ENCODE measurements at places on chromosomes 1 and 21. TPM values are rescaled to one million over a fixed set of nuclear protein-coding genes. Genes with fewer than 3 reads are reported as not detected.

- peak; percentile 38 for DNase-seq
These were observed 4.9 kb downstream of the RGS1 start for GRCh38 chr1:192580351-192580962.

DNA sequence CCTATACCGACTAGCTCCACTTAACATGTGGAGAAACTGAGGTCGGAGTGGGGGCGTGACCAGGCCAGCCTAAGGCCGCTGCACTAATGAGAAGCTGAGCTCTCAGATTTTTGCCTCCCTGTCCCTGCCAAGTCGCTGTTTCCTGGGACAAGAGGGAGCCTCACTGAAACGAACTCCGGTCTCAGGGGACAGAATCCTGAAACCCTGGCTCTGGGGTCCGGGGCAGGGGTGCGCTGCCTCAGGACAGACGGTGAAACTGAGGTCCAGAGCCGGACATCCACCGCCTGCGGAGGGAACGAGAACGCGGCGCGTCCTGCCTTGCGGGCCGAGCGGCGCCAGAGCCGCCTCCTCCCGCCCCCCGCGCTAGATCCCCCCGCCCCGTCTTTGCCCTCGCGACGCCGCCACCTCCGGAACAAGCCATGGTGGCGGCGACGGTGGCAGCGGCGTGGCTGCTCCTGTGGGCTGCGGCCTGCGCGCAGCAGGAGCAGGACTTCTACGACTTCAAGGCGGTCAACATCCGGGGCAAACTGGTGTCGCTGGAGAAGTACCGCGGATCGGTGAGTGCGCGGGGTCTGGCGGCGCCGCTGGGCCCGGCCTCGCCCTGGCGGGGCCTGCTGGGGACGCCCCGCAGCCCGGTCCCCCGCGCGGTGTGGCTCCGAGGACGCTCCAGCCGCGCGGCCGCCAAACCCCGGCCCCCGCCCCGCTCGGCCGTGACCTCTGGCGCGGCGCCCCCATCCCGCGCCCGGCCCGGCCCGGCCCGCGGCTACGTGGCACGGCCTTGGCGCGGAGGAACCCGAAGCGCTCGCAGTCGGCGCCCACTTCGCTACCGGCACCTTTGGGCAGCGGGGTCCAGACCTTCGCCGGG is at the start of gene GPX7:
Gene GPX7, plus strand, starts transcription at position 381 of the 865 bp plus-strand sequence. Its CDS starts 39 bp downstream, at position 420.
- DNase-seq = peak; percentile 74

The FHAD1 gene
- total RNA-seq = 9.1 TPM

DNA sequence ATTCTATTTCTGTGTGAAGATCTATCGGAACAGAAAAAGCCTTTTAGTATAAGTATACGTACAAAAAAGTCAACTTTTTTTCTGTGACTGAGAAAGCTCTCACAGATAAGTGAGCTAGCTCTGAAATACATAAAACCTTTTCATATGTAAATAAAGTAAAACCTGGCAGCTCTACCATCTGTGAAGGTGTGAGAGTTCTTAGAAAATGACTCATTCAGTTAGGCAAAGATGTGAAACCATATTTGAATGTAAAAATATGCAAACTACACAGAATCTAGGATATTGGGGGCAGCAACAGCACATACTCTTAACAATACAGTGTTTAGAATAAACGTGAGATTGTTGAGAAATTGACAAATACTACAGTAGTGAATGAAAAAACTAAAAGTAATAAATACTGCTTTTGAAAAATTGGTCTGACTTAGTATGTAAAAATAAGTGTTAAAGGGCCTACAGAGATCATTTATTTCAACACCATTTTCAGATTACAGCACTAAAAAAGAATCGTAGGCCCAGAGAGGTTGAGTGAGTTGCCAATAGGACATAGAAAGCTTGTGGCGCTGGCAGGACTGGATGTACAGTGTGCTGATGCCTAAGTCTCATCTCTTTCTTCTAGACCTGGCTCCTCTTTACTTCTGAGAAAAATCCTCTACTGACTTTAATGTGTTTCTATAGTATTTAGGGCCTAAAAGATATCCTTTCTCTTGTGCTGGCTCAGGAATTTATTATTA is 19.8 kb downstream of the ATP6V1G3 start:
- no peak for DNase-seq

- DNase-seq = peak; percentile 42
These were observed 685 bp upstream of the DDI2 start for GRCh38 chr1:15616373-15617172.

The CLDN19 gene
- 2.3 TPM for total RNA-seq

The MAP1LC3C gene
- total RNA-seq = 0.19 TPM

- DNase-seq = no peak
These were observed 14.1 kb downstream of the CR1L start for GRCh38 chr1:207658904-207659485.
